ENCODE measurements at places on chromosomes 13 and 19. TPM values are rescaled to one million over a fixed set of nuclear protein-coding genes. Genes with fewer than 3 reads are reported as not detected.

Gene SPPL2B
- 57.0 TPM for total RNA-seq

Gene LYL1
- total RNA-seq, result 2.8 TPM

Gene ZNF865
- total RNA-seq, result 3.1 TPM

Gene COMMD6
- 73.2 TPM for total RNA-seq

Gene HSPB6
- not detected for total RNA-seq

Gene ZNF415
- total RNA-seq, result 32.2 TPM

Gene TNFSF13B
- 2.5 TPM for total RNA-seq

Gene AZU1
- total RNA-seq, result 0.94 TPM

Data from parietal lobe (tissue), 2 donors.